ENCODE measurements at places on chromosomes 2 and 18.

DNA sequence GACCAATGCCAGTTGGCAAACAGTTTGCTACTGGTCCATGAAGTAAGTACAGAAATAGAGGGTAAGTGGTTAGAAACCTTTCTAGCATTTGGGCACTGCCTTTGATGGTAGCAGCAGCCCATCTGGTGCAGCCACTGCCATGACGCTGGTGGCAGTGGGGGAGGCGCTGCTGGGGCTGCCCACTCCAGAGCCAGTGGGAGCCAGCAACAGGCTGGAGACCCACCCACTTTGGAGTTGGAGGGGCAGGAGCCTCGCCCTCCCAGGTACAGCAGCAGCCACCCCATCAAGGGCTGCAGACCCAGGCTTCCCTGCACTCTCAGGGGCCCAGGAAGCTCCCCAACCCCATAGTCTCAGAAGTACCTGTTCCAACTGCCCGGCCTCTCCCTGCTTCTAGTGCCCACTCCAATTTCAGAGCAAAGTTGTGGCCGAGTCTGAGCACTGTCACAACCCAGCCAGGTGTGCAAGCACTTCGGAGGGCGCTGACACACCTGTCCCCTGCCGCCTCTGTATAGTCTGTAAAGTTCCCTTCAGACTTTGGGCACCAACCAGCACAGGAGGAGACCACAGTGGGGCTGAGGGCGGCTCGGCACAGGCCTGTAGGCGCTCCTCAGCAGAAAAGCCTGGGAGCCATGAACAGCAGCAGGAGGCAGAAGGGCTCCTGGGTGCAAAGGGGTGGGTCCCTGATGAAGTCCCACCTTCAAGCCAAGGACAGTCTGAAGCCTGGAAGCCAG is 125.6 kb upstream of the CCDC150 start:
- H3K4me3 ChIP-seq = no peak overlapping the region
- H3K27me3 ChIP-seq = no peaks in the 10 kb centered on the region
- no peaks in the 10 kb centered on the region for H3K36me3 ChIP-seq
- no peaks in the 10 kb centered on the region for H3K4me1 ChIP-seq
- no peak for DNase-seq

GRCh38 chr2:29660201-29660600 is 261.2 kb downstream of the ALK start:
- no peak for DNase-seq
- no peaks in the 10 kb centered on the region for H3K36me3 ChIP-seq
- peaks cover 20% of the 10 kb centered on the region for H3K4me1 ChIP-seq
- no peaks in the 10 kb centered on the region for H3K27me3 ChIP-seq
- H3K4me3 ChIP-seq = no peak overlapping the region
- no peak overlapping the region for H3K27ac ChIP-seq

GRCh38 chr18:2984091-2984490 is 28.9 kb downstream of the LPIN2 start:
- H3K27me3 ChIP-seq = no peaks in the 10 kb centered on the region
- DNase-seq = no peak
- H3K4me1 ChIP-seq = peaks cover 6% of the 10 kb centered on the region
- no peaks in the 10 kb centered on the region for H3K36me3 ChIP-seq

DNA sequence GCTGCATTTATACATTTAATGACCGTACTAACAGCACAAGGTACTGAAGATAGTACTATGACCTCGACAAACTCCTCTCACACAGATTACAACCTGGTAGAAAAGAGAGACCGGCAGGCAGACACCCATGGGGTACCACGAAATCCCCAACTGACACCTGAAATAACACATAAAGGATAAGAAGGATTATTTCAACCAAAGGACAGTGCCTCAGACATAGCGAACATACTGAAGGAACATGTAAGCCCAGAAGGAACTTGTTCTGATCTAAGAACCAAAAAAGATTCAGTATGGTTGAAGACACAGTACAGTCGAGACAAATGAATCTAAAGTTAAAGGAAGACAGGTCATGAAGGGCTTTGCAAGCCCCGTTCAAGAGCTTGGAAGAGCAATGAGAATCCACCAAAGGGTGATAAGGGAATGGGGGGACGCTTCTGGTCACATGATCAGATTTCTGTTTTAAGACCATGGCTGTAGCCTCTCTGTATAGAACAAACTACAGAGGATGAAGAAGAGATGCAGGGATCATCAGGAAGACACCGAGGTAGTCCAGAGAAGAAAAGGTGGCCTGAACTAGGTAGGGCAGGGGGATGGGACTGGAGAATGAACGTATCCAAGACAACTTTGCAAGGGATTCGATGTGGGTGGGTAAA is 902 bp downstream of the MCFD2 start:
- H3K27me3 ChIP-seq = no peaks in the 10 kb centered on the region
- no peak for DNase-seq
- peaks cover 6% of the 10 kb centered on the region for H3K4me1 ChIP-seq
- H3K27ac ChIP-seq = peak overlapping the region; percentile 95
- peaks cover 4% of the 10 kb centered on the region for H3K36me3 ChIP-seq

GRCh38 chr2:100699131-100699530 is 120.8 kb upstream of the NPAS2 start:
- no peak overlapping the region for H3K27ac ChIP-seq
- no peaks in the 10 kb centered on the region for H3K36me3 ChIP-seq
- no peaks in the 10 kb centered on the region for H3K4me1 ChIP-seq
- H3K4me3 ChIP-seq = no peak overlapping the region
- no peaks in the 10 kb centered on the region for H3K27me3 ChIP-seq

DNA sequence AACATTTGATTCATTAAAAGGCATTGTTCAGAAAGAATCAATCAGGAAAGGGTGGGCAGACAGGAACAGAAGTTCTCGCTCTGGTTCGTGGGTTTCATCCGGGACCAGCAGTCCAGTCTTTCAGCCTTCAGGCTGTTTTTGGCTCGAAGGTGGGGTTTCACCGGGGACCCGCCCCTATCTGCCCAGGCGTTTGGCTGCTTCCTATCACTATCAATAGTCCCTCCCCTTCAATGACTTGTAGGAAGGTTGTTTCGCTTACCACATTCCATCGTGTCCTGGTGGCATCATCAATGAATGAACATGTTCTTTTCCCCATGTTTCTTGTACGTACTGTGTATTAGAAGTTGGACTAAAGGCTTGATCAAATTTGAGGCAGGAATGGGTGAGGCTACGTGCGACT is 130.3 kb downstream of the NEDD4L start:
- no peak for DNase-seq
- no peak overlapping the region for H3K4me3 ChIP-seq
- no peak overlapping the region for H3K27ac ChIP-seq
- H3K27me3 ChIP-seq = no peaks in the 10 kb centered on the region

GRCh38 chr2:72819501-72819900 is 6.3 kb downstream of the EXOC6B start:
- peaks cover 4% of the 10 kb centered on the region for H3K4me1 ChIP-seq
- H3K4me3 ChIP-seq = no peak overlapping the region
- H3K27me3 ChIP-seq = no peaks in the 10 kb centered on the region
- no peak for DNase-seq
- H3K27ac ChIP-seq = no peak overlapping the region
- H3K36me3 ChIP-seq = peaks cover 3% of the 10 kb centered on the region

GRCh38 chr2:169073211-169073962 is 4.0 kb downstream of the DHRS9 start:
- H3K36me3 ChIP-seq = no peaks in the 10 kb centered on the region
- peaks cover 29% of the 10 kb centered on the region for H3K4me1 ChIP-seq
- H3K4me3 ChIP-seq = no peak overlapping the region
- H3K27ac ChIP-seq = no peak overlapping the region
- no peak for DNase-seq

DNA sequence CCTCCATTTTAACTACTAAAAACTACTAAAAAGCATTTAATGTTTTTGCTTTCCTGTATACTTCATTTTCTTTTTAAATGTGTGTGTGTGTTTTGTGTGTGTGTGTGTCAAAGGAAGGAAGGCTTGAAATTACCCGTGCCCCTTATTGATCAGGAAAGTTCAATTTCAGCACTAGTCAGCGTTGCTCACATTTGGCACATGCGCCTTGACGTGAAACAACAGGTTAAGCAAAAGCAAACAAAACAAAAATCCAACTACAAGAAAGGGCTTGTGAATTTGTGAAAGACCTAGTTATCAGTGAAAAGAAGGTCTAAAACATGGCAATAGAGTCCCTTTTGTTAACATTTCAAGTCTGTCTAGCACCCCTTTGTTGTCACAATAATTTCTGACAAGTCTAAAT is 72.5 kb downstream of the KCNH7 start:
- no peak overlapping the region for H3K4me3 ChIP-seq
- peaks cover 18% of the 10 kb centered on the region for H3K4me1 ChIP-seq
- H3K36me3 ChIP-seq = peaks cover 3% of the 10 kb centered on the region
- no peak for DNase-seq
- H3K27ac ChIP-seq = no peak overlapping the region
- no peaks in the 10 kb centered on the region for H3K27me3 ChIP-seq

DNA sequence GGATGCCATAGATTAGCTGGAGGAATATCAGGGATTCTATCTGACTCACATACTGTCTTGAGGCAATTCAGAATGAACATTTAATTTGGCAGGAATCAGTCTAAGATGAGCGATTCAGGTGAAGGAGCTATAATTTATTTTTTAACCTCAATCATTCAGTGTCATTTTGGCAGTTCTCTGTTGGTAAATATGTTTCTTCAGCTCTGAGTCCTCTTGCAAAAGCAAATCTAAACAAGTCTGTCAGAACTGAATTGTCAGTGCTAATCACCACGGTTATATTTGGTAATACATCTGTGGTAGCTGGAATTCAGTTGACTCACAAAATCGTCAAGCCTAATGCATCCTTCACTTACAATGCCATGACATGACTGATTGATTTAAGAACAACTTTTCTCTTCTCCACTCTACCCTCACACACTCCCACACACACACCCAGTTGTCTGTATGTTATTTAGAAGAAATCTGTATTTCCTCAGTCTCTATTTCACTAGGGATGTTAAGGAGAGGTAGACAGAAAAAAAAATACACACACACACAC is 516.6 kb upstream of the NXPH2 start:
- H3K27ac ChIP-seq = no peak overlapping the region
- no peak overlapping the region for H3K4me3 ChIP-seq
- DNase-seq = no peak
- no peaks in the 10 kb centered on the region for H3K4me1 ChIP-seq
- no peaks in the 10 kb centered on the region for H3K36me3 ChIP-seq

GRCh38 chr2:7681881-7682461 is 764.8 kb downstream of the RNF144A start:
- H3K4me1 ChIP-seq = no peaks in the 10 kb centered on the region
- no peak overlapping the region for H3K4me3 ChIP-seq
- no peaks in the 10 kb centered on the region for H3K27me3 ChIP-seq
- no peaks in the 10 kb centered on the region for H3K36me3 ChIP-seq
- no peak for DNase-seq

GRCh38 chr2:62871506-62871905 is 166.0 kb downstream of the EHBP1 start:
- peaks cover 7% of the 10 kb centered on the region for H3K36me3 ChIP-seq
- no peaks in the 10 kb centered on the region for H3K4me1 ChIP-seq
- H3K27me3 ChIP-seq = no peaks in the 10 kb centered on the region
- no peak for DNase-seq
- no peak overlapping the region for H3K27ac ChIP-seq

- H3K27ac ChIP-seq = no peak overlapping the region
- H3K4me1 ChIP-seq = peaks cover 26% of the 10 kb centered on the region
- H3K36me3 ChIP-seq = no peaks in the 10 kb centered on the region
- no peaks in the 10 kb centered on the region for H3K27me3 ChIP-seq
Observed at GRCh38 chr2:7014174-7014640, 97.0 kb downstream of the RNF144A start.

DNA sequence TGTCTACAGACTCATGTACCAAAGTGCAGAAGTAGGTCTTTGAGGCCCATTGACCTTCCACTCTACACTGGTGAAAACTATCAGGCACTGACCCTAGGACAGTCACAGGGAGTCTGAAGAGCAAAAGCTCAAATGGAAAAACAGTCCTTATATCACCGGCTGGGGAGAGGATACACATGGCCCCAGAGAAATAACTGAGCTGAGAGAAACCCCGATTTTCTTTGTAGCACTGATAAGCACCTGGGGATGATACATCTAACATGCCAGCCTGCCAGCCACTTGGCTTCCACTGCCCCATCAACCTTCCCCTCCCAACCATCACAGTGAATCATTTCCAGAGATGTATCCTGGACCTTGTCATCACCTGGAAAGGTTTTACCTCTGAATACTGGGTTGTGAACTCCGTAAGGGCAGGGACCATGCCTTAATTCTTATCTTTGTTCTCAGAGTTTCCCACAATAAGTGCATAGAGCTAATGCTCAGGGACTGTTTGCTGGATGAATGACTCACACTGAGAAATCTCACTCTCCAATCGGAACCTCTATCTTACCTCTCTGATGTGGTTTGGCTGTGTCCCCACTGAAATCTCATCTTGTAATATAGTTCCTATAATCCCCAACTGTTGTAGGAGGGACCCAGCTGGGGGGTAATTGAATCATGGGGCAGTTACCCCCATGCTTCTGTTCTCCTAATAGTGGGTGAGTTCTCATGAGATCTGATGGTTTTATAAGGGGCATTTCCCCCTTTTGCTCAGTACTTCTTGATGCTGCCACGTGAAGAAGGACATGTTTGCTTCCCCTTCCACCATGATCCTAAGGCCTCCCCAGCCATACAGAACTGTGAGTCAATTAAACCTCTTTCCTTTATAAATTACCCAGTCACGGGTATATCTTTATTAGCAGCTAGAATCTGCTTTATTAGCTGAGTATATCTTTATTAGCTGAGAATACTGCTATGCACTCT is 37.1 kb downstream of the EVA1A start:
- H3K4me1 ChIP-seq = no peaks in the 10 kb centered on the region
- DNase-seq = peak; percentile 60
- H3K27ac ChIP-seq = no peak overlapping the region
- no peaks in the 10 kb centered on the region for H3K27me3 ChIP-seq
- H3K36me3 ChIP-seq = no peaks in the 10 kb centered on the region

Measured in cardiac muscle cell (in vitro differentiated cells and primary cell).